Hippocampal formation (tissue), 2 donors: ENCODE measurements at places on chromosomes 12 and 14.

DNA sequence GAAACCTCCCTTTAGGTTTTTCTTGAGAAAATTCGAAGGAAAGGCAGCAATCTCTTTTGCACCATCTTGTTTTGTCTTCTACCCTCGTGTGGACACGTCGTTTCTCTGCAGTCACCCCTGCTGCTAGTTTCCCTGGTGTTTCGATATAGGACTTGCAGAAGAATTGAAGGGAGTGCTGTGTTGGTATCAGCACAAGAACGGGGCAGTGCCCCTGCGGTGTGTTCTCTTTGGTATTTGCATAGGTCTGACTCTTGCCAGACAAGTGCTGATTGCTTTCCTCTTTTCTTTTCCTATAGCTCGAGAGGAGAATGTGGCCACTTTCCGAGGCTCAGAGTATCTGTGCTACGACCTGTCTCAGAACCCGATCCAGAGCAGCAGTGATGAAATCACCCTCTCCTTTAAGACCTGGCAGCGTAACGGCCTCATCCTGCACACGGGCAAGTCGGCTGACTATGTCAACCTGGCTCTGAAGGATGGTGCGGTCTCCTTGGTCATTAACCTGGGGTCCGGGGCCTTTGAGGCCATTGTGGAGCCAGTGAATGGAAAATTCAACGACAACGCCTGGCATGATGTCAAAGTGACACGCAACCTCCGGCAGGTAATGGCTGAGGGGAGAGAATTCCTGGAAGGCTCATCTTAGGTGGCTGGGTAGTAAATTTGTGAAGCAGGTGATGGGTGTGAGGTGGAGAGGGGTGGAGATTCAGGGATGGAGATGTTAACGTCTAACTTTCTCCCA lies 474.8 kb downstream of the NRXN3 start:
- DNase-seq, result no peak

DNA sequence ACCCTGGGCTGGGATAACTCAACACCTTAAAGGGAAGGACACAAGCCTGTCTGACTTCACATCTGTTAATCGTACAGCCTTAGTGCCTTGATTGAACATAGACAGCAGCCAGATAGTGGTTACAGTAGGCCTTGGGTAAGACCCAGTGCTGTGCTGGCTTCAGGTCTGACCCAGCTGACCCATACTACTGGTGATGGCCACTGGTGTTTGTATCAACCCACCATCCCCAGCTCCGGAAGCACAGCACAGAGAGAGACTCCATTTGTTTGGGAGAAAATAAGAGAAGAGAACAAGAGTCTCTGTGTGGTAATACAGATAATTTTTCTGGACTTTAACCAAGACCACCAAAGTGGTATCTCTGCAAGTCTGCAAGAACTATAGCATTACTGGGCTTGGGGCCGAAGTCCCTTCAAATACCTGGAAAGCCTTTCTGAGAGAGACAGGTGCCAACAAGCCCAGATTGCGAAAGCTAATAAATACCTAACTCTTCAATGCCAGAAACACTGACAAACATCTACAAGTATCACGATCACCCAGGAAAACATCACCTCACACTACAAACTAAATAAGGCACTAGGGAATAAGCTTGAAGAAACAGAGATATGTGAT lies 330.1 kb upstream of the GARIN2 start:
- DNase-seq, result no peak

DNA sequence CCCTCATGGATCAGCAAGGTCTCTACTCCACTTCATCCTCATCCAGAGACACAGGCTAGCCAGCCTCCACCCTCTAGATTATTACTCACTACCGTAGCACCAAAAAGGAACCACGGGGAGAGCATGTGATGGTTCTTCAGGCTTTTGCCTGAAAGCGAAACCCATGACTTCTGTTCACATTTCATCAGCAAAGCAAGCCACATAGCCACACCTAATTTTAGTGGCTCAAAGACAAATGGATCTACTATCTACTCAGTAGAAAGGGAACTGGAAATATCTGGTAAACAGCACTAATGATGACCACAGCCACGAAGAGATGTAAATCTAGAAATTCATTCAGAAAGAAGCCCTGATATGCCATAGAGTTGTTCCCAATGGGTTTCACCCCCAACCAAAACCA lies 51.4 kb downstream of the VCPKMT start:
- DNase-seq, result no peak

- DNase-seq, result no peak
Observed at GRCh38 chr12:50923361-50924130, 28.8 kb upstream of the HIGD1C start.

DNA sequence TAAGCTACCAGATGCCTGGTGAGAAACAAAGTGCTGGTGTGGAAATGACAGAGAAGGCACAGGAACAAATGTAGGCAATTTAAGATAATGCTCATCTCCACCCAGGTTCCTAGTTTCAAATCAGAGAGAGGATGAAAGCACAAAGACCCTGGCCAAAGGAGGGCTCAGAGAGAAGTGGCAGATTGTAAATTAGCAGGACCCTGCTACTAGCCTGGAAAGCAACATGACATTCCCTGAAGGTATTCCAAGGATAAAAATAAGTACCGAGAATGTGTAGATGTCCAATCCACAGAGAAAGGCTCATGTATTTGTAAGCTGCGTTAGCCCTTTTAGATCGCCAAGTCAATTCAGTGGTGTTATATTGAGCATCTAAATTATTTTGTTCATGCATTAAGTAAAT lies 324.0 kb downstream of the TMEM117 start:
- DNase-seq, result no peak
